Stimulated activated CD8-positive, alpha-beta memory T cell treated with anti-CD3 and anti-CD28 coated beads, Interleukin-4, amount 100 ng/mL, for 4 hours (primary cell): ENCODE measurements at places on chromosomes 7 and 10.

DNA sequence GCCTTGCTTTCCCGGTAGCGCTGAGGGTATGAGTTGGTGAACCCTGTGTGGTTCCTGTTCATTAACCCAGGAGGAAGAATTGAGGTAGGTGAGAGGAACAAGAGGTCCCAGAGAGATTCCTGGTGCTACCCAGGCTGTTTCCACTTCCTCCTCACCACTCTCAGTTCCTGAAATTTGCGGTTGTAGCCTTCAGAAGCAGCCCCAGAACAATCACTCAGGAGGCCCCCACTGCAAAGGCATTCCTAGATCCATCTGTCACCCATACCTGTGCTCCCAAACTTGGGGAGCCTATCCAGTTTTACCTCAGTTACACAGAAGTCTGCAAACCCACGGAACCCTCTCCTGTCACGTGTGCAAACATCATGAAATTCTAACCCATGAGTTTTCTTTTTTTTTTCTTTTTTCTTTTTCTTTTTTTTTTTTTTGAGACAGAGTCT, 9.0 kb upstream of the PIP4K2A start:
- no peak for DNase-seq

DNA sequence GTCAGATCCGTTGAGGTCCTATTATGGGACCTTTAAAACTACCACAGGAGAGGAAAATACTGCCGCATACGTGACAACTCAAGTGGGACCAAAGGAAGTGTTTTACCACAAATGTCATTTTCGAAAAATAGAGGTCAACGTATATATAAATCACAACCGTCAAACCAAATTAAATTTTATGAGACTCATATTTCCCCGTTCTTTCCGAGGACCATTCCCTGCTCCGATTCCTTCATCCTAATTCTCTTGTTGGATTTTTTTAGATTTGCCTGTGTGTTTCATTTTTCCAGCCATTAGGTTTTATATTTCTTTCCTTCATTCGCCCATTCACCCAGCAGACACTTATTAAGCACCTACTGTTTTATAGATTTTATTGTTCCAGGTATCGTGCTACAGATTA, 583.9 kb upstream of the FOXK1 start:
- DNase-seq, result no peak

DNA sequence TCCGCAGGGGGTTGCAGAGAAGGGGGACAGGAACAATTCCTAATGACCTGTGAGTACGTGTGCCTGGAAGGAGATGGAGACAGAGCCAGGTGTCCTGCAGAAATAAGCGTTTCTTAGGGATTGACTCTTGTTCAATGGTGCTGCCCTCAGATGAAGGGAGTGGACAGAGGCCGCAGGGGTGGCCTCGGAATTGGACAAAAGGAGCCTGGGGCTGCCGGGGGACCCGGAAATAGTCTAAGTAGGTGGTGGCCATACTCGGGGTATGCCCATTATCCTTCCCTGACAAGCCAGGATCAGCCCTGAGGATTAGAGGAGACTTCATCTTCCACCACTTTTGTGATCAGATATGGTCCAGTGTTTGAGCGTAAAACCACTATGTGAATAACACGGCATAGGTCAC, 39.2 kb downstream of the ELFN1 start:
- no peak for DNase-seq

DNA sequence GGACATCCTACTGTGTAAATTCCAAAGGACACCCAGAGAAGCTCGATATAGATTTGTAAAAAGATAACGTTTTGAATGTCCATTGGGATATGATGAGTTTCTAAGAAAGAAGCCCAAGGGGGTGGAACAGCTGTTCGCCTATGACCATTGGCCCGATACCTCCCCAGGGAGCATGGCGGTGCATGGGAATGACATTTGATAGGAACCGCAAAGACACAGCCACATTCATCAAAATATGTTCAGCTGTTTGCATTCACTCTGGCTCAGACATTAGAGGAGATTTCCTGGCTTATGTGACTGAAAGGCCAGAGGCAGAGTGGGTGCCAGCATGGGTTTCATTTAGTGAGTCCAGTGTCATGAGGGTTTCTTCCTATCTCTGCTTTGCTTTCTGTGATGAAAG, 56.0 kb upstream of the BAIAP2L1 start:
- DNase-seq, result no peak

DNA sequence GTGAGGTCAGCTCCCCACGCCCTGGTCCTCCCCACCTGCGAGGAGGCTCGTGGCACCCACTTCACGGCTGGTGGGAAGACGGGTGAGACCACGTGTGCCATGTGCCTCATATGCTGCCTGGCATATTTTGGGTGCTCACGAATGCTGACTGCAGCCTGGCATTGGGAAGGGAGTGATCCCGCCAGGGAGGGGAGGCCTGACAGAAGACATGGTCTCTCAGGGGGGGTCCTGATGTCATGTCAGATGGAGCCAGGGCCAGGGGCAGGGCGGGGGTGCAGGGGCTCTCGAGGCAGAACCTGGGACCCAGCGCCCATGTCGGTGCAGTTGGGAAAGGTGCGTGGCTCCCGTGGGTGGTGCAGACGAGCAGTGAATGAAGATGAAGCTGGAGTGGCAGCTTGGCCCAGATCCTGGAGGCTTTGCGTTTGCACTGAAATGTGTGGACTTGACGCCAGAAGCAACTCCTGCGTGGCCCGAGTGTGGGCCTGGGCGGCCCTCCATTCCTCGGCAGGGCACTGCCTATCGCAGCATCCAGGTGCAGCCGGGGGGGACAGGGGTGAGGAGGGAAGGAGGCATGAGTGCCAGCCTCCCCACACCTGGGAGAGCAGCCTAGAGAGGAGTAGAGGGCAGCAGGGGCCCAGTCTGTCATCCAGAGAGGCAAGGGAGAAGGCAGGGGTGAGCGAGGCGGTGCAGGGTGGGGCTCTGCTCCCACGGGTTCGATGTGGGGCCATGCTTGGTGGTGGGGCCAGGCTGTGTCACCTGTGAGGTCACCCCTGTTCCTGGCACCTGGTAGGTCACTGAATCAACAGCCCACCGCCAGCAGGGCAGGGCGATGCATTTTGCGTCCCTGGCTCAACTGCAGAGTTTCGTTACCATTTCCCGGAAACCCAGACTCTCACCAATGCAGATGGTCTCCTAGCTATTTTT, 385.6 kb downstream of the DNAJB6 start:
- no peak for DNase-seq

DNA sequence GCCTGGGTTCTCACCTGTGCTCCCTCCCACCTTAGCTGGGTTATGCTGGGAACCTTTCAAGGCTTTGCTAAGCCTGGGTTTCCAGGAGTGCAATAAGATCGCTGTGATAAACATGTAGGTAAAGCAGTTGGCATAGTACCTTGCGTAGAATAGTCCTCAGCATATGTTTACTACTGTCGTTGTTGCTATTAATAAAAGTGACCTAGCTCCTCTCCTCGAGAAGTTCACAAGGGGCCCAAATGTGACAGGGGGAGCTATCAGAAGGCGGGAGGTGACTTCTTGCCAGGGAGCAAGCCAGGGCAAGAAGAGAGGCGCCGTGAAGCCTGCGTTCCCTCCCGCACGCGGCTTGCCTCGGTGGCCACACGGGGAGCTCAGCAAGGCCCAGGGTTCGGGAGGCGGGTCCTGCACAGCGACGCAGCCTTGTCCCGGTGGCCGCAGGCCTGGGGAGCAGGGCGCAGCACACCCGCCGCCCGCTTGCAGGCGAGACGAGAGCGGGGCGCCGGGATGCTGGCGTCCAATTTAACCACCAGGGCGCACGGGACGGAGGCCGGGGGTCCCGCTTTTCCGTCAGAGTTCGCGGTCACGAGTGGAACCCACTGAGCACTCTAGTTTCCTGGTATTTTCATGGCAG, 106.2 kb downstream of the SNX10 start:
- DNase-seq, result no peak

DNA sequence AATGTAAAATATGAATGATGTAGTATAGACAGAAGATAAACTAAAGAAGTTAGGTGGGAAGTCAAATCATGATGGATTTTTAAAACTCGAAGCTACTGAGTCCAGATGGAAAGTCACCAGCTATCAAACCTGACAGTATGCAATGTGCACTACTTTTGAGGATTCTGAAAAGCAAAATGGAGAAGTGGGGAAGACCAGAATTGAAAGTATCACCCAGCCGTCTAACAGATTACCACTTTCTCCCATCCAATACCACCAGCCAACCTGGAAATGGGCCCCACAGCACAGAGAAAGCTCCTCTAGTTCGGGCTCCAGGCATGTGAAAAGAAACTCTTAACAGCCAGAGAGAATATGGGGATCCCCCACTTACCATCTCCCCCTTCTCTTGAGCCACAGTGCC, 67.9 kb upstream of the SRRM3 start:
- DNase-seq, result no peak

GRCh38 chr10:132319853-132320653, 11.9 kb upstream of the LRRC27 start:
- DNase-seq, result no peak

DNA sequence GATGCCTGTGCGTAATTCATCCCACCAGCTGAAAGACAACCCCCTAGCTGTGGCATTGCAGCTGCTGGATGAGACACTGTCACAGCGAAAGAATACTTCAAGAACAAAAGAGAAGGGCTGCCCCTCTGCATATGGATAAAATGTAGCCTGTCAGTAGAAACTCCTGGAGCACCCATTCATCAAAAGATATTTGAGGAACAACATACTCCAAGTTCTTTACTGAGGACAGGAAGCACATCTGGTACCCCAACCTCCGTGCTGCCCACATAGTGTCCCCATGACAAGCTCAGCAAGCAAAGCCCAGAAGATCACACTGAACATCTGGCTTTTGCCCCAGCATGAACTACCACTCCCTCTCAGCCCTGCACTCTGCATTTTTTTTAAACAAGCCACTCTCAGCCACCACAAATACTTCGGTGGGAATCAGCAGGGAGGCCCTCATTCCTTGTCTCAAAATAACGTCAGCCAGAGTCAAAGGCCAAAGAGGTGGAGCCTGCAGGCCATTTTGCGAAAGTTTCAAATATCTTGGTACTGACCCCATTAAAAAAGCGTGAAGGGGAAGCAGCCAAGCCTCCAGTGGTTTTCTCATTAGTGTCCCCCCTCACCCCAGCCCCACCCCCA, 1.7 kb downstream of the CREB3L2 start:
- no peak for DNase-seq

DNA sequence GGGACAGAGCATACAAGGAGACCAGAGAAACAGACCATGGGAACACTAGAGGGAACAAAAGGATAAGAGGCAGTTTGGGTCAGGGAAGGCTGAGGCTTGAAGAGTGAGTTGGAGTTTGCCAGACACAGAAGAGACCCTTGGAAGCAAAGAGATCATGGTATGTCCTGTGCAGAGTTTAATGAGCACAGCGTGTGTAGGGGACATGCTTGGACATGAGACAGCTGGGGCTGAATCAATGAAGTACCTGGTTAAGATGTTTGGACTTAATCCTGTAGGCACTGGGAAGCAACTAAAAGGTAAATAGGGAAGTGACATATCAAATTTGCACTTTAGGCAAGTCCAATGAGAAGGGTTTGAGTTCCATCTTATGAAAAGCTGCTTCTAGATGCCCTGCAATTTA, 79.6 kb downstream of the KIAA1217 start:
- DNase-seq, result no peak

DNA sequence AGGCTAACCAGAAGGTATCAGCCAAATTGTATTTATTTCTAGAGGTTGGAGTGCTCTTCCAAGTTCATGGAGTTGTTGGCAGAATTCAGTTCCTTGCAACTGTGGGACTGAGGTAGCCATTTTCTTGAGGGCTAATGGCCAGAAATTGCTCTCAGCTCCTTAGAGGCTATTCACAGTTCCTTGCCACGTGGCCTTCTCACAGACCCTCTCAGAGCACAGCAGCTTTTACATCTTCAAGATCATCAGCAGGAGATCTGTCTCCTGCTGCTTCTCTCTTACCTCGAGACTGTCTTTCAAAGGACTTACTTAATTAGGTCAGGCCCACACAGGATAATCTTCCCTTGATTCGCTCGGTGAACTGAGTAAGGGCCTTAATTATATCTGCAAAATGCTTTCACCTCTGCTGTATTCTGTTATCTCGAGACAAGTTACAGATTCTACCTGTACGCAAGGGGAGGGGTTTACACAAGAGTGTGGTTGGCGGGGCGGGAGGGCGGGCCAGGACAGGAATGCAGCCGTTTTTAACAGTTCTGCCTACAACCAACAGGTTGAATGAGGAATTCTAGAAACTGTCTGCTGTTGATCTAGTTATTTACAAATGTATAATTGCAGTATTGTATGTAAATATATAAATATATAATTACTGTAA, 15.0 kb downstream of the MIOS start:
- no peak for DNase-seq

GRCh38 chr7:131555552-131556052, 826 bp downstream of the PODXL start:
- DNase-seq, result no peak

GRCh38 chr7:70470746-70471145, 661.2 kb upstream of the GALNT17 start:
- DNase-seq, result no peak

DNA sequence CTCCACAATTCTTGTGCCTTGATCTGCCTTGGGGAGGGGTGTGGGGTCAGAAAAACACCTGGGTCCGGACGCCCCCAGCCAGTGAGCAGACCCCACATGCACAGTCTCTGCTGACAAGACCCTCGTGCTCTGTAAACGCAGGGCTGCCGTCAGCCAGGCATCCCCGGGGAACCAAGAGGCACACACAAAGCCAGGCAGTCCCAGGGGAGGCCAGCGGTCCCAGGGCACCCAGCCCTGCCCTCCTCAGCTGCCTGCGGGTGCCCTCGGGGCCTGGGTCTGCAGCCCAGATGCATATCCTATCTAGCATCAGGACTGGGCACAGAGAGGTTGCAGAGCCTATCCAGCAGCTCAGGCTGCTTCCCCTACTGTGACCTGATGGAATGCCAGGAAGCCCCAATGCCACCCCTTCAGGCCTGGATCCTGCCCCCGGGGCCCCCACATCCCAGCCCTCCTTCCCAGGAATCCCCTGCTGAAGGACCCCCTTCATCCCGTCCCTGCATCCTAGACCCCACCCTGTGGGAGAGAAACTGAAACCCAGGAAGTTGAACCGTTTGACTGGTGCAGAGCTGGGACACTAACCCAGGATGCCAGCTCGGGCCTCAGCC, 92.4 kb downstream of the MICALL2 start:
- no peak for DNase-seq

- DNase-seq, result no peak
These were observed 134.9 kb downstream of the BICC1 start for GRCh38 chr10:58647376-58648112.

GRCh38 chr10:116263870-116264655, 8.9 kb downstream of the GFRA1 start:
- no peak for DNase-seq

DNA sequence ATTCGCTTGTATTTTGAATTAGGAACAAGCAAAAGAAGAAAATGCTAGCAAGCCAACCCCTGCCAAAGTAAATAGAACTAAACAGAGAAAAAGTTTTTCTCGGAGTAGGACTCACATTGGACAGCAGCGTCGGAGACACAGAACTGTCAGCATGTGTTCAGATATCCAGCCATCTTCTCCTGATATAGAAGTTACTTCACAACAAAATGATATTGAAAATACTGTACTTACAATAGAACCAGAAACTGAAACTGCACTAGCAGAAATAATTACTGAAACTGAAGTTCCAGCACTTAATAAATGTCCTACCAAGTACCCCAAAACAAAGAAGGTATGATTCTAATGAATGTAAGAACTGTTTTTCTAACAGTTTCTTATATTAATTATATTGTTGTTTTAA, 87.9 kb downstream of the KMT2E start:
- DNase-seq, result no peak

- no peak for DNase-seq
These were observed 1307.6 kb downstream of the XPNPEP1 start for GRCh38 chr10:108615576-108616320.
